ENCODE measurements at places on chromosomes 3 and 15.

DNA sequence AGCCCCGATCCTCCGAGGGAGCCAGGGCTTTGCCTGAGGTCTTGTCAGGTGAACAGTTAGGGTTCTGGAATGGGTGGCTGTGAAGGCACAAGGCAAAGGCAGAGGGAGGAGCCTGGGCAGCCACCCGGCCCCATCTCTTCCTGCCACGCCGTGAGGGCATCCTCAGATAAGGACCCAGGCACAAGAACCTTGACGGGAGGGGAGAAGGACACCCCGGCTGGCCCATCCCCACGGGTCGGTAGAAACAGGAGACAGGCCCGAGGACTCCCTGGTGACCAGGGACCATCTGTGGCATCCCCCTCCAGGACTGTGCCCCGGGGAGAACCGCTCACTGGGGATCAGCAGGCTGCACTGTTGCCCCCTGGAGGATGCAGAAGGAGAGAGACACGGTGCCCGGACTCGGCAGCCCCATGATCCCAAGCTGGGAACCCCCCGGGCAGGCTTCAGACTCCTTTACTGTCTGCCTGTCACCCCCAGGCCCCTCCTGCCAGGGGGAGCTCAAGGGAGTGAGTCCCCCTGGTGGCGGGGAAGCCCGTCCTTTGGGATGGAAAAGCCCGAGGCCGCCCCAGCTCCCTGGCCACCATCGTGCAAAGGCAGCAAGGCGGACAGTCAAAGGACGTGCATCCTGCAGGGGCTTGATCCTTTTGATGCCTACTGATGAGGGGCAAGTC, 12.3 kb upstream of the PCSK6 start:
- DNase-seq, result no peak

DNA sequence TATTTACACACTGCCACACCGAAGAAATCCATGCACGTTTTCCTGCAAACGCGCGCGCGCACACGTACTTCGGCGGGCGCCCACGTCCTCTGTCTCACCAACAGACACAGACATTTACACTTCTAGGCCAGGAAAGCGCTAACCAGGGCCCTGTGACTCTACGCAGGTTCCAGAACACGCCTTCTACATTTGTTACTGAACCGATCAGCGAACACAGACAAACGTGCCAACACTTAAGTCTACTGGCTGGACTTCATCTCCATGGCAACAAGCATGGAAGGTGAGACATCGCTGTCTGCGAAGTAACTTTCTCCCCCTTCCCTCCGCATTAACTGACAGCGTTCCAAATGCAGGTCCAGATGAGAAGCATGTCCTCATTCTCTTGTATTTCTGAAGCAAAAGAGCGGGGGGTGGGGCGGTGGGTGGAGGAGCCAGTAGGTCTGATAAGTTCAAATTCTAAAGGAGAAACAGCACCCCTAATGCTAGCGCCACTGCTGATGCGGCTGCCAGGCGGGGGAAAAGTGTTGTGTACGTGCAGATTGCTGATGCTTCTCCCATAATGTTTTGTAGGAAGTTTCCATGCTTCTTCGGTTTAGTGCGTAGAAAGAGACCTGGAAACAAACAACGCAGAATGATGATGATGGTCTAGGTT, at the start of gene CTXN2:
Gene CTXN2 (plus strand): TSS at position 92 of the 652 bp plus-strand sequence. CDS start 9,636 bp downstream, outside the sequence.
- DNase-seq, result peak; percentile 80

DNA sequence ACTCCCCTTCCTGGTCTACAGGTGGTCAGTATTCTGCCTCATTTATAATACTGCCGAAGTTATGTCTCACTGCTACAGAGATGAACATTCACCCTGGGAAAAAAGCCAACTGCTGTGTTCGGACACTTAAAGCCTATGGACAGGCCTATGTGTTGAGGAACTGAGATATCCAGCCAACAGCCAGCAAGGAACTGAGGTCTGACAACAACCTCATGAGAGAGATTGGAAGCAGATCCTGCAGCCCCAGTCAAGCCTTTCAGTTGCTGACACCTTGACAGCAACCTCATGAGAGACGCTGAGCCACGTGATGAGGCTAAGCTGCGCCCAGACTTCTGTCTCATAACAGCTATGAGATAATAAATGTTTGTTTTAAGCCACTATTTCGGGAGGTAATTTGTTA, 18.2 kb upstream of the FHIT start:
- DNase-seq, result no peak

DNA sequence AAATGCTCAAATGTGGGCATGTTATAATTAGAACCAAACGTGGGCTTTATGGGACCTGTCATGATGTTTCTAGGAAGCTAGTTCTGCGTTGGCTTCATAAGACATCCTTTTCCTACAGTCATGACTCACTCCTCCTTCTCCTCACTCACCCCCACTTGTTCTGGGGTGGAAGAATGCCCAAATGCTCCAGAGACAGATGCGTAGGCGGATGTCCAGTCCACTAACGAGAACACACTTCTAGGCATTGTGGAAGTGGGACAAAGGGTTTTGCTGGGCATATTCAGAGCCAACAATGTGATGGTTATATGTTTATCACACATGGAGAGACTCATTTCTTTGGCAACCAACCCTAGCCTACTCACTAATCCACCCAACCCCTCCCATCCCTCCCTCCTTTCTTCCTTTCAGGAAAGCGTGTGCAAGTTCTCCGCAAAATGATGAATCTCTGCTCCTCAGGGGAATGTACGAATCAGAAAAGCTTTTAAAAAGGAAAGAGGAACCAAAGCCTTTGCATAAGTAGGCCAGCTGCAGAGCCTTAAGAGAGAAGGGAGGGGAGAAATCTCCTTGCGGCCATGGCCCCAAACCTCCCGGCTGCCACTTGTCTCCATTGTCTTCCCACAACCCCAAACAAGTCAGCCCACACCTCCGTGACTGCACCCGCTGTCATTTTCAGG, 123.0 kb upstream of the SPRED1 start:
- DNase-seq, result no peak

DNA sequence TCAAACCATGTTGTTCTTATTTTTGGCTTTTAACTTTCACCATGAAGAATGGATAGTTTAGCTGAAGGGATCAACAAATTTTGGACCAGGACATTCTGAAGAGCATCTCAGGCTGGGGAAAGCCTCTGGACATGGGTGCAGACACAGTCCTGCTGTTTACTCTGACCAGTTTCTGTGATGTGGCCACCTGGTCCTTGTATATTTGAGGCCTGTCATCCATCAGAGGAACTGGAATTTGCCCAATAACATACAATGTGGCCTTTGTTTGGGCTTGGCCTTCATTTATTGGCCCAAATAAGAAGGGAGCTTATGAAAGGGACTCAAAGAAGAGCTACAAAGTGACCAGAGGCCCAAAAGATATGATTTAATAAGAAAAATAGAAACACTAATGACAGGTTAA, 127.9 kb downstream of the MYRIP start:
- DNase-seq, result no peak

GRCh38 chr3:12970684-12971083, 102.5 kb downstream of the IQSEC1 start:
- DNase-seq, result no peak

DNA sequence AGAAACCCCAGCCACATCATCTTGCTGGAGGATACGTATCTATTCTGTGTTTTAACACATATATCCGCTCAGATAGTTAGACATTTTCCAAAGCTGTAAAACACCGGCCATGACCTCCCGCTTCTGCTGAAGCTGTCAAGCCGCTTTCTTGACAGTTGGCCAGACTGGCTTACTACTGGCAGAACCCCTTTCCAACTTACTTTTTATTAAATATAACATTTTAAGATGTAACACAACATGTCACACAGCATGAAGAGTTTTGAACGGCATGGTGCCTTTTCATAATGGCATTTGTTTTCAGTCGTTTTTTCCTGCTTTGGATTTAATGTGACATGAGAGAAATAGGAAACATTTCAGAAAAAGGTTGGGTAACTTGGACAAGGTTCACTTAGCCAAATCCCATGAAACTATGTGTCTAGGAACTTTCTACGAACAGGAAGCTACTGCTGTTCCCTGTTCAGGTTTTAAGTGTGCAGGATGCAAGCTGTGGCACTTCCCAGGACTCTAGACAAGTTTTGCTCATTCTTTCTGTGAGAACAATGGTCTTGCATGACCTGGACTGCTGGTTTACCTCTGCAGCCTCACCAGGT, 281.4 kb downstream of the THSD4 start:
- DNase-seq, result no peak

GRCh38 chr3:25910997-25911396, 121.1 kb downstream of the OXSM start:
- no peak for DNase-seq

DNA sequence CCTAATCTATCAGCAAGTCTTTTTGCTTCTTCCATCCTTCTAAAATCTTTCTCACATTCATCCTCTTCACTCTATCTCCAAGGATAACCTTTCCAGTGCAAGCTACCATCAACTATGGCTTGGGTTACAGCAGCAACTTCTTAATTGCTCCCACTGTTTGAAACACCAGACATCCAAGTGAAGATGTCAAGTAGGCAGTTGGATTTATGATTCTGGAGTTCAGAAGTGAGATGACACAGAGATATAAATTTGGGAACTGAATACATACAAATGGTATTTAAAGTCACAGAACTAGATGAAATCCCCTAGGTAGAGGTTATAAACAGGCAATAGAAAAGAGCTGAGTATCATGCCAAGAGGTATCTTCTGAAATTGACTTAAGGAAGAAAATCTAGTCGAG, 3.7 kb downstream of the UBR1 start:
- no peak for DNase-seq

DNA sequence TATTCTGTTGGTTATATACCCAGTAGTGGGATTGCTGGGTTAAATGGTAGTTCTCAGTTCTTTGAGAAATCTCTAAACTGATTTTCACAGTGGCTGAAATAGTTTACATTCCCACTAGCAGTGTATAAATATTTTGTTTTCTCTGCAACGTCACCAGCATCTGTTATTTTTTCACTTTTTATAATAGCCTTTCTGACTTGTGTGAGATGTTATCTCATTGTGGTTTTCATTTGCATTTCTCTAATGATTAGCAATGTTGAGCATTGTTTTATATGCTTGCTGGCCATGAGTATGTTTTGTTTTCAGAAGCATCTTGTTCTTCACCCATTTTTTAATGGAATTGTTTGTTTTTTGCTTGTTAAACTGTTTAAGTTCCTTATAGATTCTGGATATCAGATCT, 612.7 kb upstream of the SGO1 start:
- no peak for DNase-seq

DNA sequence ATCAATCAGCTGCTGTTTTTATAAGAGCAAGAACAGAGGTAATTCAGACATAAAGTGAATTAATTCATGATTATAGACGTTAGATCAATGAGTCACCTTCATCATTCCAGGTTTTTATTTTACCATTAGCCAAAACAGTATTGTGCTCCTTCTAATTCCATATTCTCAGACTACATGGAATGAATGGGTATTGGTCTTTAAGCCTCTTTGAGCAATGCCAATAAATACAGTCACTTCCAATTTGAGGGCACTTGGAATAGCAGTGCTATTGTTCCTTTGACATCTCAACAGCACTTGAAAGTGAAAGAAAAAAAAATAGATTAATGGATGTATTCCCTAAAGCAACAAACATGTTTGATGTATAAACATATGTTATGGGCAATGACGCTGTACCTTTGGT, 830.9 kb upstream of the CFAP20DC start:
- DNase-seq, result no peak

DNA sequence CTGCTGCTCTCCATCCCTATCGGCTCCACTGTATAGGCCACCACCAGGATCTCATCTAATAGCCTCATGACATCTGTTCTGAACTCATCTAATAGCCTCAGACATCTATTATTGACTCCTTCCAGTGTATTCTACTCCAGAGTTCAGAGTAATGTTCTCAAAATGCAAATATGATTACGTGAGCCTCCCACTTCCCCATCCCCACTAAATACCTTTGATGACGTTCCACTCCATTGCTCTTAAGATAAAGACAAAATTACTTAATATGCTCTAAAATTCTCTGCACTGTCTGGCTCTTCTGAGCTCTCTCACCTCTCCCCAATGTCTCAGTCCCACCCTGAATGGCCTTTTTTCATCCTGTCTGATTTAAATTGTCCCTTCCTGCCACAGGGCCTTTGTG, 94.7 kb downstream of the SAMMSON start:
- DNase-seq, result no peak

Measured in COR-L47 (cell line).